ENCODE measurements at places on chromosomes 1 and 21. TPM values are rescaled to one million over a fixed set of nuclear protein-coding genes. Genes with fewer than 3 reads are reported as not detected.

Gene NR5A2
- not detected for total RNA-seq

Gene MYBPHL
- total RNA-seq: 1.1 TPM

Gene KCNJ9
- not detected for total RNA-seq

Gene DYNLT5
- not detected for total RNA-seq

Gene OR6N1
- not detected for total RNA-seq

Gene GALE
- total RNA-seq: 93.3 TPM
